Fibroblast of skin of right quadriceps (primary cell): ENCODE measurements at places on chromosomes 1 and 21.

- no peak for DNase-seq
Measured at GRCh38 chr1:41723786-41724185, 194.9 kb downstream of the HIVEP3 start.

DNA sequence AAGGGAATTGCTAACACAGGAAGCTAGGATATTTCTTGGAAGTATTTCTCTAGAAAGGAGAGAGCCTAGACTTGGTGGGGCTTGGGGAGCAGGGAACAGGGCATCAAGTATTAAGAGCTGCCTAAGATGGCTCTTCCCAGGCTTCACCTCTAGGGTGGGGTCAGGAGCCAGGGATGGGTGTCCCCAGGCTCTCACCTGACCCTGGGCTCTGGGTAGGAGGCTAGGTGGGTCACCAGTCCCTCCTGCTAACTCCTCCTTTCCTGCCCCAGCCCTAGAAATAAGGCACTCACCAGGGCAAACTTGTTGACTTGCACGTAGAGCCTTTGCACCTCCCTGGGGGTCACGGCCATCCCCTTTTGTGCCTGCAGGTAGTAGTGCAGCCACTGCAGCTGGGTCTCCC lies 15.0 kb downstream of the ETNK2 start:
- no peak for DNase-seq

DNA sequence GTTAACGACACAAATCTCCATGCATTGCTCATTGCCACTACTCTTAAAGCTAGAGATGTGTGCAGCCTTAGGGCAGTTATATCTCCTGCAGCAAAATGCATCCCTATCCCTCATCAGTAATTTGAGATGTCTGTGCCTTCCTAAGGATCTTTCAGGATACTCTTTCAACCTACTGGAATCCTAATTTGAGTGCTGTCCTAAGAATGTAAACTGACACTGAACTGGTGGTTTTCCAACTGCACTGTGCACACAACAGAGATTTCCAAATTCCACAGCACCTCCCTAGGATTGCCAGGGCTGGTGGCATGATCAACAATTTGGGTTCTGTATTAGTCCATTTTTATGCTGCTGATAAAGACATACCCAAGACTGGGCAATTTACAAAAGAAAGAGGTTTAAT lies 193.9 kb downstream of the LTN1 start:
- DNase-seq: peak; percentile 65

DNA sequence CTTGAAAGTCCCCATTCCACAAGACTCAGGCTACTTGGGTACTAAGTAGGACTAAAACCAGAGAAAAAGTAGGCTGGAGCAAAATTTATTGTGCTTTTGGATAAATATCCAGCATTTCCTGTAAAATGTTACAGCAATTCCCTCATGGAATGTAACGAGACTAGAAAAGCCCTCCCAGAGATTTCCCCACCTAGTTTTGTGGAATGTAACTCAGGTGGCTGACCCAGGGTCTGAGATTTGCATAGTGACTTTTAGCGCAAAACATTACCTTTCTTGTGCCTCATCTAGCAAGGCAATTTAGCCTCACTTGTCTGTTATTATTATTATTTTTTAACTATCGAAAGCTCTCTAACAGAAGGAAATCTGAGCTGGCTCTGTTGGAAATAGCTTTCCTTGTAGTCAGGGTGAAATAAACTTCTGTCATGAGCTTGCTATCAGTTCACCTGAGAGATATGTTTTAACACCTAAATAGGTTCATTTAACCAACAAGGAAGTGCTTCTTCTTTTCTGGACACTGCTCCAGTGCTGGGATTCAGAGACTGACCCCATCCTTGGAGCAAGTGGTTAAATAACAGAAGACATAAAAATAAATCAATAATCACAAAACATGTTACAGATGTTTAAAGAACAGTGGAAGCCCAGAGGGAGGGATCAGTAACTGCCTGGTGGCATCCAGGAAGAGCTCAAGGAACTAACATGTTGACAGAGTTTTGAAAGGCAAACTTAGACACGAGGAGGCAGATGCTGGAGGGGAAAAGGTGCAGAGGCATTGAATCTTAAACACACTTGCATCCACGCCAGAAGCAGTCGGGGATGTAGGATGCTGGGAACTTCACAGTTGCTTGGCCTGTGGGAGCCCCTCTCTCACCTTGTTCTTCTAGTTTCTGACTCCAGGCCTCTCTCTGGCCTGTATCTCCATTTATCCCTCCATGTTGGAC lies 68.3 kb upstream of the RHOU start:
- no peak for DNase-seq

DNA sequence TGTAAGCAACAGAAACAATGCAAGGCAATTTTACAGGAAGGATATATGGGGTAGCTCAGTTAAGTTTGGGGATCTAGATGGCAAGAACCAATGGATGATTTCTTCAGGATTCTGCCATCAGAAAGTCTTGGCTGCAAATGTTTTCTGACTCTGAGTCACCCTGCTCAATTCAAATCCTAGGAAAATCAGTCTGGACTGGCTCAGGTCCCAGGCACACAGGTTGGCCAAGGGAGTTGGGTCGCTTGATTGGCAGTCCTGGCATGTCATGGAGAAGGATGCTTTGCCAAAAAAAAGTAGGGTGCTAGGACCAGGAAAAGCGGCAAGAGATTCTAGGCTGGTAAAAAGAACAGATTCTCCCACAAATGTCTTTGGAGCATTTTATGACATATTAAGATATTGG lies 28.9 kb upstream of the S1PR1 start:
- no peak for DNase-seq

DNA sequence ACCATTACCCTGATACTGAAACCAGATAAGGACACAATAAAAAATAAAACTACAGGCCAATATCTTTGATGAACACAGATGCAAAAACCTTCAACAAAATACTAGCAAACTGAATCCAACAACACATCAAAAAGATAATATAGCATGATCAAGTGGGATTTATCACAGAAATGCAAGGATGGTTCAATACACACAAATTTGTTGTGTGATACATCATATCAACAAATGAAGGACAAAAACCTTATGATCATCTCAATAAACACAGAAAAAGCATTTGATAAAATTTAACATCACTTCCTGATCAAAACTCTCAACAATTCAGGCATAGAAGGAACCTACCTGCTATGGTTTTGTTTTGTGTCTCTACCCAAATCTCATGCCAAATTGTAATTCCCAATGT lies 74.3 kb upstream of the VANGL1 start:
- DNase-seq: no peak
